ENCODE measurements at places on chromosomes 16 and 17. TPM values are rescaled to one million over a fixed set of nuclear protein-coding genes. Genes with fewer than 3 reads are reported as not detected.

KRTAP4-5 gene
- not detected for total RNA-seq

ACSM5 gene
- total RNA-seq, result 2.6 TPM

MPO gene
- total RNA-seq, result 0.63 TPM

HS3ST4 gene
- total RNA-seq, result not detected

RNF43 gene
- 0.68 TPM for total RNA-seq

WFIKKN1 gene
- 1.0 TPM for total RNA-seq

LSM12 gene
- total RNA-seq, result 43.4 TPM

CNEP1R1 gene
- total RNA-seq, result 25.0 TPM

TPSG1 gene
- not detected for total RNA-seq

SEZ6 gene
- not detected for total RNA-seq

NPB gene
- total RNA-seq, result 1.0 TPM

FADS6 gene
- not detected for total RNA-seq

PRRT2 gene
- 30.6 TPM for total RNA-seq

NOXO1 gene
- not detected for total RNA-seq

ITGAL gene
- total RNA-seq, result 7.9 TPM

MILR1 gene
- 13.0 TPM for total RNA-seq

STX4 gene
- total RNA-seq, result 88.6 TPM

ABCA9 gene
- total RNA-seq, result 100 TPM
